Skin of body (tissue), 3 donors: ENCODE measurements at places on chromosomes 3 and 15. TPM values are rescaled to one million over a fixed set of nuclear protein-coding genes. Genes with fewer than 3 reads are reported as not detected.

CAND2 gene
- total RNA-seq = 6.1 TPM

BSN gene
- total RNA-seq = 0.39 TPM

CLDN11 gene
- 8.5 TPM for total RNA-seq

FETUB gene
- 0.49 TPM for total RNA-seq

CHRNB4 gene
- total RNA-seq = not detected

CPEB1 gene
- total RNA-seq = 2.7 TPM

KLHL6 gene
- 3.1 TPM for total RNA-seq

EIF4E3 gene
- 11.0 TPM for total RNA-seq

CEMIP gene
- total RNA-seq = 6.5 TPM

CRYGS gene
- total RNA-seq = 0.99 TPM

GOLGA6D gene
- 0.30 TPM for total RNA-seq

LXN gene
- 14.1 TPM for total RNA-seq

SGO1 gene
- total RNA-seq = 4.4 TPM

SELENOS gene
- 28.7 TPM for total RNA-seq

NDUFB5 gene
- total RNA-seq = 142 TPM

RNF111 gene
- total RNA-seq = 26.5 TPM
